ENCODE measurements at places on chromosomes 4 and X. TPM values are rescaled to one million over a fixed set of nuclear protein-coding genes. Genes with fewer than 3 reads are reported as not detected.

DNA sequence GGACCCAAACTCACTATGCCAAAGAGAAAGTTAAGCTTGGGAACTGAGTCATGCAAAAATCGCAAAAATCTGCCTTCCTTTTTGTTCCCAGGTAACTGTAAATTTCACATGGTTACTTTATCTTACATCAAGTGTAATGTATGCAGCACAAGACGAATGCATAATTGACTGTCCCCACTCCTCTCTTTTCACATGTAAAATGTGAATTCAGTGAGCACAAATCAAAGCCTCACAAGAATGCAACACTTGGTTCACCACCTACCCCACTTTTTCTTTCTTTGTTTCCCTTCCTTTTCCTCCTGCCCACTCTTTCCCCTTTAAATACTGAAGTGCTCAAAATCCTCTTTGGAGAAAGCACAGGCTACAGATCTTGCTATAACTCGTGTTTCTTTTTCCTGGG is 53.2 kb downstream of the MAGED4B start:
- no peaks in the 10 kb centered on the region for H3K36me3 ChIP-seq
- no peak overlapping the region for H3K4me3 ChIP-seq
- no peak for DNase-seq
- H3K27me3 ChIP-seq = no peaks in the 10 kb centered on the region
- H3K4me1 ChIP-seq = no peaks in the 10 kb centered on the region
- no peak overlapping the region for H3K27ac ChIP-seq

DNA sequence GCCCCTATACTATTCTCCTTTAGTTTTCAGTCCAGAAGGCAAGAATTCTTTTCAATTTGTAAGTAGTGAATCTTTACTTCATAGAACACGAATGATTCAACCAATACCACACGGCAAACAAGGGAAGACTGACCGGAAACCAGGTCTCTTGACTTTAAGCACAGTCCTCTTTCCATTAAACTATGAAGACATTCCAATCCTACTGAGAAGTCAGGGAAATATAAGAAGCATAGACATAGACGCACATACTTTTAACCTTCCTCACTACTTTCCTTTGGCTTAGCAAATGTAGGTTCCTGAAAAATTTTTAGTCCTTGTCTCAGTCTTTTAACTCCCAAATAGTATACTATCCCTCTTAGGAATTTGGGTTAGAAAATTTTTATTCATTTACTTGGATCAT is 9.1 kb downstream of the CHRDL1 start:
- no peaks in the 10 kb centered on the region for H3K36me3 ChIP-seq
- no peak overlapping the region for H3K4me3 ChIP-seq
- no peaks in the 10 kb centered on the region for H3K4me1 ChIP-seq
- no peak for DNase-seq

GRCh38 chrX:19017271-19017670 is 33.4 kb upstream of the PHKA2 start:
- DNase-seq = no peak
- no peaks in the 10 kb centered on the region for H3K36me3 ChIP-seq
- H3K4me1 ChIP-seq = no peaks in the 10 kb centered on the region
- no peak overlapping the region for H3K27ac ChIP-seq

- no peaks in the 10 kb centered on the region for H3K36me3 ChIP-seq
- no peaks in the 10 kb centered on the region for H3K27me3 ChIP-seq
- no peaks in the 10 kb centered on the region for H3K4me1 ChIP-seq
- DNase-seq = no peak
These were observed 154.6 kb upstream of the MAGEB2 start for GRCh38 chrX:30060718-30061117.

- no peaks in the 10 kb centered on the region for H3K27me3 ChIP-seq
- DNase-seq = no peak
- no peaks in the 10 kb centered on the region for H3K36me3 ChIP-seq
- H3K4me3 ChIP-seq = no peak overlapping the region
- peak overlapping the region; percentile 11 for H3K27ac ChIP-seq
These were observed 27.9 kb upstream of the TNIP3 start for GRCh38 chr4:121192013-121192412.

Gene FGFR3
- 0.21 TPM for total RNA-seq

Gene NLGN3
- 0.86 TPM for total RNA-seq

Gene PNMA3
- total RNA-seq = 1.4 TPM

Gene TDO2
- not detected for total RNA-seq

All from activated CD4-positive, alpha-beta memory T cell treated with anti-CD3 and anti-CD28 coated beads for 36 hours (primary cell).